ENCODE measurements at places on chromosomes 16 and 17.

- peak; percentile 52 for DNase-seq
Measured at GRCh38 chr17:37779554-37779953, 34.7 kb upstream of the HNF1B start.

DNA sequence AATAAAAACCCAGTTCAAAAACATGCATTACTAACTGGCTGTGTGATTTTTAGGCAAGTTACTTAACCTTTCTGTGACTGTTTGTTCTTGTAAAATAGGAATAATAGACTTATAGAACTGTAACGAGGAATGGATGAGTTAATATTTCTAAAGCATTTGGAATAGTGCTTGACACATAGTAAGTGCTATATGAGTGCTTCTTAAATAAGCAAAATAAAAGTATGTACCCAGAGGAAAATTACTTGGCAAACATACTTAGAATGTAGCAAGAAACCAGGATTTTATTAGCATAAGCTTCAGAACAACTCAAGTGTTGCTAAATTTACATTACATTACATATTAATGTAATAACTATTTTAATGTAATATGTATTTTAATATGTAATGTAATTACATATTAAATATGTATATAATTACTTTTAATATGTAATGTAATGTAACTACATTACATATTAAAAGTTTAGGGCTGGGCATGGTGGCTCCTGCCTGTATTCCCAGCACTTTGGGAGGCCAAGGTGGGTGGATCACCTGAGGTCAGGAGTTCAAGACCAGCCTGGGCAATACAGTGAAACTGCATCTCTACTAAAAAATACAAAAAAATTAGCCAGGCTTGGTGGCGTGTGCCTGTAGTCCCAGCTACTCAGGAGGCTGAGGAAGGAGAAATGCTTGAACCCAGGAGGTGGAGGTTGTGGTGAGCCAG lies 14.2 kb downstream of the NFAT5 start:
- DNase-seq, result no peak

DNA sequence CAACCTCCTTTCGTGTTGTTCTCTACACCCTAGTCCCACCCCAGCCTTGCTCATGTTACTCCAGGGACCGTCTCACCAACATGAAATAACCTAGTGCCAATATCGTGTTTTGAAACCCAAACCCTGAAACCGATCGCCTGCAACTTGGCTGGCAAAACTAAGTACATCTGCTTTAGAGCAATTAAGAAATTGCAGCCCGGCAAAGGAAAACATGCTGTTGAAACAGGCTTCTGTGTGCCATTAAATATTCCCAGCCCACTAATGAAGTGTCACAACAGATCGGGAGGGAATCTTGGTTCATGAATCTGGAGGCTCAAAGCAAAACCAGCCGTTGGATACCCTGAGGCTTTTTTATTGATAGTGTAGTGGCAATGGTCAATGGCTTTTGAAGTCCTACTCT lies 48.3 kb upstream of the GPR139 start:
- DNase-seq, result no peak

- peak; percentile 21 for DNase-seq
Measured at GRCh38 chr16:53129281-53130158, 74.7 kb downstream of the CHD9 start.

GRCh38 chr17:80786470-80786869 lies 205.2 kb upstream of the CHMP6 start:
- no peak for DNase-seq

GRCh38 chr16:23398987-23399805 lies 53.8 kb downstream of the COG7 start:
- DNase-seq, result no peak

DNA sequence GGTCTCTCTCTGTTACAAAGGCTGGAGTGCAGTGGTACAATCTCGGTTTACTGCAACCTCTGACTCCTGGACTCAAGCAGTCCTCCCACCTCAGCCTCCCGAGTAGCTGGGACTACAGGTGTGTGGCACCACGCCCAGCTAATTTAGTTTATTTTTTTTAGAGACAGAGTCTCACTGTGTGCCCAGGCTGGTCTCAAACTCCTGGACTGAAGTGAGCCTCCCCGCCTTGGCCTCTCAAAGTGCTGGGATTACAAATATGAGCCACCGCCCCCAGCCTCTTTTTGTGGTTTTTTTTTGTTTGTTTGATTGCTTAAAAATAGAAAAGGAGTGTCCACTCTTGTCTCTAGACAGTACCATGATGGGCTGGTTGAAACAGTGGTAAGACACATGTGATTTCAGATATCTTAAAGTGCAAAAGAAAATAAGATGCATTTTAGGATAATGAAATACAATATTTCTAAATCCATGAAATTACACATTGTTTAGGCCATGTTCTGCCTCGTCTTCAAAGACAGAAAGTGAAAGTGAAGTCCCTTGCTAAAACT lies 27.4 kb downstream of the KIAA0513 start:
- no peak for DNase-seq

DNA sequence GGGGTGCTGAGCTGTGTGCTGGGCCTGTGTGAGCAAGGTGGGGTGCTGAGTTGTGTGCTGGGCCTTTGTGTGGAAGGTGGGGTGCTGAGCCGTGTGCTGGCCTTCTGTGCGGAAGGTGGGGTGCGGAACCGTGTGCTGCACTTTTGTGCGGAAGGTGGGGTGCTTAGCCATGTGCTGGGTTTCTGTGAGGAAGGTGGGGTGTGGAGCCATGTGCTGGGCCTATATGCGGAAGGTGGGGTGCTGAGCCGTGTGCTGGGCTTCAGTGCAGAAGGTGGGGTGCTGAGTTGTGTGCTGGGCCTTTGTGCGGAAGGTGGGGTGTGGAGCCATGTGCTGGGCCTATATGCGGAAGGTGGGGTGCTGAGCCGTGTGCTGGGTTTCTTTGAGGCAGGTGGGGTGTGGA lies 555.4 kb upstream of the EEF2KMT start:
- DNase-seq, result no peak

- DNase-seq, result no peak
Measured at GRCh38 chr17:65182233-65182632, 45.1 kb downstream of the RGS9 start.

DNA sequence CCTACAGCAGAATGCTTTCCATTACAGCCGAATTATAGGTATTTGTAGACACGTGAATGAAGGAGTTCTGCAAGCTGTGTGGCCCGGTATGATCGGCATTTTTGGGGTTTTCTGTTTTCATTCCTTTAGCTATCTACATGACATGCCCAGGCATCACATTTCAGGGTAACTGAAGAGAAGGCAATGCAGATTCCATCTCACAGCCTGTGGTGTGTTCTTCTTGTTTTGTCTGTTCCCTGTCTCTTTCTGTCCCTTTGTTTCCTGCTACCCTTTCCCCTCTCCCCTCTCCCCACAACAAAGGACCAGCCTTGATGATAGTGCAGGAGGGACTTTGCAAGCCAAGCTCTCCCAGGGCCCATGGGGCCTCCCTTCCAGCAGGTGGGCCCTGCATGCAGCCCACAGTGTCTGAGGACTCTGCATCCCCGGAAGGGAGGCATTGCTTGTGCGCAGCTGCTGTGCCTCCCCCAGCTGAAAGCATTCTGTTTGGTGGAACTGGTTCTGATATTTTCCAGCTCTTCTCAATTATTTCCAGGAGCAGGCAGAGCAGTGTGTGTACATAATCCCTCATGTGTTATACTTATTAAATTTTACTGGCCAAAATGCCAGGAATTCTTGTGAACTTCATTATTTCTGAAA lies 207.4 kb downstream of the RPTOR start:
- no peak for DNase-seq

DNA sequence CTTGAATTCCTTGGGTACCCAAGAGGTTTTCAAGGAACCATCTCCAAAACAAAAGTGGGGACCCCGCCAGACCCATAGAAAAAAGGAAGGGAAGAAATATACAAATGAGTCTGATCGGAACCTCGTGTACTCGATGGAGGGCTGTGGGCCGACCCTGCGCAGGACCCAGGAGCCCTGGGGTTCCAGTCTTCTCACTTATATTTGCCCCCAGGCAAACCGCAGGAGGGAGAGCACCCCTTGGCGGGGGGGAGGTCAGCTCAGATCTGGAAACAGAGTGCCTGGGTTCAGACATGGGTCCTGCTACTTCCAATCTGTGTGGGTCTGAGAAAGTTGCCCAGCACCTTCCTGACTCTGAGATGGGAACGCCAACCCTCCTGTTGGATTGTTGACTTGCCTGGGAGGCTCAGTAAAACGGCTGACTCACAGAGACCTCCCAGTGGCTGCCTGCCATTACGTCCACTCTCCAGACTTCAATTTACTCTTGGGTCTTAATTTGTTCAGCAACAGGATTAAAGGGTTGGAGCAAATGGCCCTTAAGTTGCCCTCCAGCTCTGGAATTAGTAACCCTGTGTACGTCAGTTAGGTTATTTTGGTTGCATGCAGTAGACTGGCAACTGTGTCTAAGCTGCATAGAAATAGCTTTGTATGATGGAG lies 24.9 kb upstream of the CACNG4 start:
- DNase-seq, result no peak

DNA sequence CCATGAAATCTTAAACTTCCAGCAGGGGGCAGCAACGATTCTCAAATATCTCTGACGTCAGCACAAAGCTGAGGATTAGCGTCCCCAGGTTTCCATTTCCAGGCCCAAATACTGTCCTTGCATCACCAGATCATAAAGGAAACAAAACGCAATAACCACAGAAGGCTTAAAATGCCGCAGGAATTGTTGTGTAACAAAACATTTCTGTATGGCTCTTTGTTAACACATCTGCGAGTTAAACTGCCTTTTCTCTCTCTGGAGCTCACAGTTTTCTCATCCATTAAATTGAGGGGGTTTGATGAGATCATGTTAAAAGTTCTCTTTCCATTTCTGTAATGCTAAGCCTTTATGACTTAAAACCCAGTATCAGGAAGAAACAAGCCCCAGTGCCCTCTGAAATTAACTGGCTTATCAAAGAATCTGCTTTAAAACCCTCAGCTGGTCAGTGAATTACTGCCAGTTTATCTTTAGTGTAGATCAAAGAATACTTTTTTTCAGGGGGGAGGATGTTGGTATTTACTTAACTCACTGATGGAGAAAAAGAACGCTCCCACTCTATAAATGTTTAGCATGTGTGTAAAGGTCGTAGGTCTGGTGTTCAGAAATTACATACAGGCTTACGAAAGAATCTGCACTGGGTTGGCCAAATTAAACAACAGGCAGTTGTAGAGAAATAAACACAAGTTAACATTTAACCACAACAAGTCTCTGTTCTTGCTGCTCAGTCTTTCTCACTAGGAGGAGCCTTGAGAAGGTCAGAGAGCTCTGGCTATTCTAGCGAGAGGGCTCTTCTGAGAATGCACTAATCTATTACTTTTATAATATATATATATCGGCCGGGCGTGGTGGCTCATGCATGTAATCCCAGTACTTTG lies 10.6 kb upstream of the TERF2 start:
- DNase-seq, result peak; percentile 95

DNA sequence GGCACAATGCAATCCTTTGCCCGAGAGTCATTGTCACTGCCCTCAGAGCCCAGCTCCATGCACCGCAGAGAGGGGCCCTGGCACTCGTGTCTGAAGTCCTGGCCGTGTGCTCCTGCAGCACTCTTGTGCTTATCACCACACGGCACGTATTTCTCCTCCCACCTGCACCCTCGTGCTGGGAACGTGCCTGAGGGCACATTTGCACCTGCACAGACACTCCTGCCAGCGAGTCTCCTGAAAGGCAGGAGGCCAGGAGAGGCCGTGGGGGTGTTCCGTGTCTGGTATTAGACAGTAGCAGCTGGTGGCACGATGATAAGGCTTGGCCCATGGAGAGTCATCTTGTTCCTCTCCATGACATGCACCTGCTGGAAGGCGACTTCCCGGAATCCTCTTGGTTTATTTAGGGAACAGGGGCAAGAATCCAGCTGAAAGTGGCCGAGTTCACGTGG lies 3.4 kb upstream of the ACSF3 start:
- no peak for DNase-seq

DNA sequence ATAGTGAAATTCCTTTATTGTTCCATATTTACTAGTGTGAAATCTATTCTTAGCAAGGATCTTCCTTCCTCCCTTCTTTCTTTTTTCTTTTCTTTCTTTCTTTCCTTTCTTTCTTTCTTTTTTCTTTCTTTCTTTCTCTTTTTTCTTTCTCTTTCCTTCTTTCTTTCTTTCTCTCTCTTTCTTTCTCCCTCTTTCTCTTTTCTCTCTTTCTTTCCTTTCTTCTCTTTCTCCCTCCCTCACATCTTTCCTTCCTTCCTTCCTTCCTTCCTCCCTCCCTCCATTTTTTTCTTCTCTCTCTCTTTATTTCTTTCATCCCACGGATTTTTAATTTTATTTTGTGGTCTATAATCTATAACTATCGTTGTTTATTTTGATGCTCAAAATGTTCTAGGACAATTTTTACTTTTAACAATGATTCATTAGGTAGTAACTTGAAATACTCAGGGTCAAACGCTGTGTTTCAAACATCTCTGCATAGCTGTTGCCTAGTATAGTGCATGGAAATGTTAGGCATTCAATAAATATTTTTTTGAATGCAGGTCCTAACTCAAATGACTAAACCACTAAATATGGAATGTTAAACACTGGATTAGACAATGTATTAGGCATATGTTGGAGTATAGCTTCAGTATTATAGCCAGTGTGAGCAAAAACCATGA lies 178.3 kb downstream of the MAP2K6 start:
- peak; percentile 41 for DNase-seq

GRCh38 chr16:2424061-2425007 lies 4.9 kb upstream of the CCNF start:
- DNase-seq, result no peak

GRCh38 chr17:61394630-61395408 lies 4.8 kb upstream of the TBX2 start:
- no peak for DNase-seq

- peak; percentile 49 for DNase-seq
Measured at GRCh38 chr16:65754820-65755691, 611.4 kb upstream of the CDH5 start.

GRCh38 chr17:915538-916201 lies 63.9 kb downstream of the NXN start:
- DNase-seq, result no peak

DNA sequence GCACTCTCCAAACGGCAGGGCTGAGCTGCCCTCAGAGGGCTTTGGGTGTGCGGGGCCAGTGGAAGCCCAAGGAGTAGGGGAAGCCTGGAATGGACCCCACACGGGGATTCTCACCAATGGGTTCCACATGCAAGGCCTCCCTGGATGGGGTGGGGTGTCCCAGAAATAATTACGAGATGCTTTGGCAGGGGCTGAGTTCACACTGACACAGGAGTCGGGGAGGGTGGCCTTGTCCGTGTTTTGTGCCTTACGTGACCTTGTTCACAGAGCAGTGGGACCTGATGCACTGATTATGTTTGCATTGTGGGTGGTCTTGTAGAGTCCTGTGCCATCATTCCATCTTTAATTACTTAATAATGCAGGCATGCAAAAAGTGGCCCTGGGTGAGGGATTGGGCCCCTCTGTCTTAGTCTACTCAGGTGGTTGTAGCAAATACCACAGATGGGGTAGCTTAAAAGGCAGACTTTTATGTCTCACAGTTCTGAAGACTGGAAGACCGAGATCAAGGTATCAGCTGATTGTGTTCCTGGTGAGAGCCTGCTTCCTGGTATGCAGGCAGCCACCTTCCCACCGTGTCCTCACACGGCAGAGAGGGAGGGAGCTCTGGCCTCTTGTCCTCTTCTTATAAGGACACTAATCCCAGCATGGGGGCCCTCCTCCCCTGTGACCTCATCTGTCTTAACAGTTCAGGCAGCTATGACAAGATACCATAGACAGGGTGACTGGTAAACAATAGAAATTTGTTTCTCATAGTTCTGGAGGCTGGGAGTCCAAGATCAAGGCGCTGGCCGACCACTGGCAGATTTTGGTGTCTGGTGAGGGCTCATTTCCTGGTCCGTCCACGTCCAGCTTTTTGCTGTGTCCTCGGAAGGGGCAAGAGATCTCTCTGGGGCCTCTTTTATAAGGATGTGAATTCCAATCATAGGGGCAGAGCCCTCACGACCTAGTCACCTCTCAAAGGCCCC lies 239.4 kb downstream of the IRF8 start:
- DNase-seq, result no peak

- DNase-seq, result peak; percentile 36
Measured at GRCh38 chr16:4376126-4376892, 4.7 kb downstream of the VASN start.

All from amniotic stem cell (primary cell).